Thoracic aorta (tissue), 2 donors: ENCODE measurements at places on chromosomes 2 and 18. TPM values are rescaled to one million over a fixed set of nuclear protein-coding genes. Genes with fewer than 3 reads are reported as not detected.

Gene AMER3
- not detected for total RNA-seq

Gene ANKRD62
- total RNA-seq: not detected

Gene SYT4
- not detected for total RNA-seq

Gene ACMSD
- total RNA-seq: not detected

Gene CXCR1
- total RNA-seq: 4.4 TPM

Gene SAG
- not detected for total RNA-seq

Gene SPDYA
- 3.0 TPM for total RNA-seq

Gene TMEM37
- total RNA-seq: 4.9 TPM

Gene NT5C1B
- not detected for total RNA-seq

Gene REG3A
- total RNA-seq: 2.8 TPM

Gene HNMT
- total RNA-seq: 67.2 TPM

Gene PLEK
- total RNA-seq: 20.7 TPM

Gene IL36B
- not detected for total RNA-seq

Gene TMEM131
- total RNA-seq: 52.0 TPM

Gene AFF3
- 20.1 TPM for total RNA-seq

Gene GPR55
- not detected for total RNA-seq

Gene ARHGAP28
- 1.8 TPM for total RNA-seq

Gene SMARCAL1
- total RNA-seq: 28.4 TPM

Gene IL1RL1
- total RNA-seq: 22.2 TPM

Gene MFF
- 113 TPM for total RNA-seq
